ENCODE measurements at places on chromosomes 1 and 21.

DNA sequence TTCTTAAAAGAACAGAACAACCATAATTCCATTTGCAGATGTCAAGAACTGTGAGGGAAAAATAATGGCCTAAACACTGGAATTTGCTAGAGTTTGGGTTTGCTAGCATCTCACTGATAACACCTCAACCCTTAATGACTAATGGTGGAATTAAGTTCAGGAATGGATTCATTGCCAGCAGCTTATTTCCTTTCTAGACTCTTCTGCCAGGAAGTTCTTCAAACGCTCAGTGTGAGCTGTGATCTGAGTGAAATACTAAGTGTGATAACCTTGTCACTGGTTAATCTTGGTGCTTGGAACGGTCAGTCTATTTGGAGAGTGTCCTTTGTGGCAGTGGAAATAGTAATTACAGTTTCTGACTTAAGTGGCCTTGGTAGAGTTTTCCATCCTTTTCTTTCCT lies 21.6 kb upstream of the PLEKHM2 start:
- DNase-seq: no peak

DNA sequence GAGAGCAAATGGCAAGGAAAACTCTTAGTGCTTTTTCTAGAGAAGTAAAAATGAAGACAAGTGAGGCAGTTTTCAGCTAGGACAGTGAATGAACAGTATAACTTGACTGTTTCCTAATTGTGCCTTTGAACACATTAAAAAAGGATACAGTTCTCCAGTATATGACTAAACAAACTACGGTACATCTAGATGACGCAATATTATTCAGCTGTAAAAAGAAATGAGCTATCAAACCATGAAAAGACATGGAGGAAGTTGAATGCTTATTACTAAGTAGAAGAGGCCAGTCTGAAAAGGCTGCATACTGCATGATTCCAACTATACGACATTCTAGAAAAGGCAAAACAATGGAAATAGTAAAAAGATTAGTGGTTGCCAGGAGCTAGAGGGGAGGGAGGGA lies 206.3 kb downstream of the SIPA1L2 start:
- DNase-seq: no peak

DNA sequence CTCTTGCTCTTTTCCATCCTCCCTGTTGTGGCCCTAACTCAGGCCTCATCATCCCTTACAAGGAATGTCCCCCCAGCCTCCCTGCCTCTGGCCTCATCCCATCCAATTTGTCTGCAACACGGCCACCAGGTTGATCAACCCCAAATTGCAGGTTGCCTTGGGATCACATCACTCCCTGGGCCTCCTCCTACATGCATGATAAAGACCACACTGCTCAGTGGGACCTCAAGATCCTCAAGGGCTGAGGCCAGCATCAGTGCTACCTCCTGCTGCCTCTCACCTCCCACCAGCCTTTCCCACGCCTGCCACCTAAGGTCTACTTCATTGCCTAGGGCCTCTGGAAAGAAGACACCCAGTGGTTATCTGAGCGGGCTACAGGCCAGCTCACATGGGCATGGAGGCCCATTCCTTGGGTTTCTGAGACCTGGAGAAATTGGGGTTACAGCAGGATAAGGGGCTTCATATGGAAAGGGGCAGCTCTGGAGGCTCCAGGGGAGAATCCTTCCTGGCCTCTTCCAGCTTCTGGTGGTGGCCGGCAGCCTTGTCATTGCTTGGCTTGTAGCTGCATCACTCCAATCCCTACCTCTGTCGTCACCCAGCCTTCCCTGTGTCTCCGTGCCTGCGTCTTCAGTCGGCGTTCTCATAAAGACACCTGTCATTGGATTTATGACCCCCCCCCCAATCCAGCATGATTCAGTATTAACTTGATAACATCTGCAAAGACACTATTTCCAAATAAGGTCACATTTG lies 60.5 kb downstream of the KLHDC7A start:
- DNase-seq: no peak

GRCh38 chr1:193359631-193360030 lies 173.2 kb upstream of the B3GALT2 start:
- DNase-seq: no peak

DNA sequence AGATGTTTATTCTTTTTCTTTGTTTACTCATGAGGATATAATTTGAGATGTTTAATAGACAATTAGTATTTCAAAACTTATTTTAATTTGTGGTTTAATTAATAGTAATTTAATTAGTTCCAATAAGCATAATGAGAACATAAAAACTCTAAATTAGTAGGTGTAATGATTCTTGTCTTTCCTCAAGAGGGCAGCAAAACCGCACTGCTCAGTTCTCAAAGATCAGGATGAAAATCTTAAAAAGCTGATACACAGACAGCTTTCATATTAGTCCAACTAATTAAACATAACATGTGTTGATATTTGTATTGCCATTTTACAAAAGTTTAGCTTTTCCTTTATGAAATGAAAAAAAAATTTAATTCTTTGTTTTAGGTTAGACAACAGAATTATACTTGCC lies 106.7 kb upstream of the C21orf91 start:
- no peak for DNase-seq

DNA sequence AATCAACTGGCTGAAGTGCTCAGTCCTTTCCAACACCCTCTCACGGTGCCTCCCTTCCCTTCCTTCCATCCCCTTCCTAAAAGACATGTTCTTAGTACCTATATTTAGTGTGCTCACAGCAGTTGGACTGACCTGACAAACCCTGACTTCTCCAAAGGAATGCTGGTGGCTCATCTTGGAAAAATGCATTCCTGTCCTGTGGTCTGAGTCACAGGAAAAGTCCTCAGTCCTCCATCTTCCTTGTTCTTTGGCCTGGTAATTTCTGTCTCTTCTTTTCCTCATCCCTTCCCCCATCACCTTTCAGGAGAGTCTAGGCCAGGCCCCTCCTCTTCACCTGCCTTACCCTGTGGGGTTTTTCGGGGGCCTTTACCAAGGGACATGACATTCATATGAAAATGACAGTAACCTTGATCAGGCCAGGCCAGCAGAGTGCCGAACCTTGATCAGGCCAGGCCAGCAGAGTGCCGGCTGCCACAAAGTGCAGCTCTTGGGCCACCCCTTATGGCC lies 7.2 kb downstream of the ATP1B1 start:
- DNase-seq: no peak

- no peak for DNase-seq
These were observed 35.3 kb downstream of the ACOT11 start for GRCh38 chr1:54583307-54583686.

GRCh38 chr1:219478811-219479210 lies 134.1 kb downstream of the ZC3H11B start:
- no peak for DNase-seq

DNA sequence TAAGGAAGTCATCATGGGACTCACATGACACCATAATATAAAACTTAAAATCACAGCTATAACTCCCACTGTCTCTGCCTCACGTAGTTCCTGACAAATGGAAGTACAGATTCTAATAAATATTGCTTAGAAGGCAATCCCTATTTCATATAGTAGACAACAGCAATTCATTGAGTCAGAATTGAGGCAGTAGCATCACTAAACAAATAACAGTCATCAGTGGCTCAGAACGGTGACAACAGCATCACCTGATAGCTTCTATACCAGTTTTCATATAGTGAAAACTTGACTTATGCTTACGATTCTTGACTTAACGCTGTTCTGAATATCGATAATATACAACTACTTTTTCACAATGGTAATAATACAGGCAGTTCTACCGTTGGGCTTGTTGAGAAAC lies 12.0 kb downstream of the TARBP1 start:
- no peak for DNase-seq

DNA sequence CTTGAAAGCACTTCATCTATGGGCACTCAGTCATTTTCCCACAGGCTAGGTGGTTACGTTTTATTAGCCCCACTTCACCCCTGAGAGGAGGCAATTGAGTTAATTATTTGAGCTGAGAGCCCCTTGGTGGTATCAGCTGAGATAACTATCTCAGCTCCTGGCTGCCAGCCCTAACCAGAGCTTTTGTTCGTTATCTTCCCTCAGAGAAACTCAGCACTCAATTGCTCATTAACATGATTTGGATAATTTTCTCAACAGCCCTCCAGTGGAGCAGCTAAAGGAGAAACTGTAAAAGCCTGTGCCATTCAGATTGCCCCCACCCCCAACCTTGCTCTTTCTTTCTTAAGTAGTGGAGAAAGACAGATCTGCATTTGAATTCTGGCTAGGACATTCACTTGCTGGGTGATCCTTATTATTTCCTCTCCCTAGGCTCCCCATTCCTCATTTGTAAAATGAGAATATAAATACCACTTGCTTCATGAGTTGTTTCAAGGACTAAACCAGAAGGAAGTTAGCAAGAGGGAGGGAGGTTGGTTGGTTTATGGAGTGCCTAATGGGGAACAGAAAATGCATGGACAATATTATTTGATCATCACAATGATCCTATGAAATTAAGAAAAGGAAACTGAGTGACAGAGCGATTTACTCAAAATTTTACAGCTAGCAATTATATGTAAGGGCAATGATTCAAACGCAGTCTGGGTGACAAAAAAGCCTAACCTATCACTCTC lies 218.7 kb upstream of the FGGY start:
- no peak for DNase-seq

DNA sequence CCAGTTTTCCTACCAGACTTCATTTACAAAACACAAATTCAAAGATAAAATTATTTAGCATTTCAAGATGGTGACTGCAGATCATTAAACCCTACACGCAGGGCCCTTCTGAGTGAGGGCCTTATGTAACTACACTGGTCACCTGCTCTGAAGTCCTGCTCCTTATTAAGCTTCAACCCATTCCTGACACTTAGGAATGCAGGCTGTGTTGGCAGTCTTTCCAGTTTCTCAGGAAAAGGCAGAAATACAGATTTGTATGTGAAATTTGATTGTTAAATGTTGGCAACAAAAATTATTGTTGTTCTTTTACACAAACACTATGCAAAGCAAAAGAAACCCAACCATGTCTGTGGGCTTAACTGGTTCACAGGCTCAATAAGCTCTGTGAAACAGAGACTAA lies 25.8 kb upstream of the BCAS2 start:
- DNase-seq: no peak

DNA sequence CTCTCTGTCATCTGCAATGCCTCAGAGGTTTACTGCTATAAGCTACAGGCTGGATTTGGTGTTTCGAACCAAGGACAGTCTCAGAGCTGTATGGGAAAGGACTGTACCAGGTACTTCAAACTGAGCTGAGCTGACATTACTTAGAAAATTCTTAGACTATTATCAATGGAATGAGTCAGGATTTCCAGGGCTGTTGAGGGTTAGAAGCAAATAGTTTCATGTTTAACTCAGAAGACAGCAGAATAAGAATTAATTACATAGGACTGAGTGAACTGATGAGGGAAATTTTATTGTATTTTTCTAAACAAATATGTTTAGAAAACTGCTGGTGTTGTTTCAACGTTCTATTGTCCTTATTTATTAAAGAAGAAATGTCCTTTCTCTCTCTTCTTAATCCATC lies 74.3 kb upstream of the CAPZB start:
- DNase-seq: no peak

GRCh38 chr1:11674488-11674887 lies 6.5 kb downstream of the MAD2L2 start:
- no peak for DNase-seq
